HS-27A (cell line): ENCODE measurements at places on chromosomes 13 and 19.

DNA sequence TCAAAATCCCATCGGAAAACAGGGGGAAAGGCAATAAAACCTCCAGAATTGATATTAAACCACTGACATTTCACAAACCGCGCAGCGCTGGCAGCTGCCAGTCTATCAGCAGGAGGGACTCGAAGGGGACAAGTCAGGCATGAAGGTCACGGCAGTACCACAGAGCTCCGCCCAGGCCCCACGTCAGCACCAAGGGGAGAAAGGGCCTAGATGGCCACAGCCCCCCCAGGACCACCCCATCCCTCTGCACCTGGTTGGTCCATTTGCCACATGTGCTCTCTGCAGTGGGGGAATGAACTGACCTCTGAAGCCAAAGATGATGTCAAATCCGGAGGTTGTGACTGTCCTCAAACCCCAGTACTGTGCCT, 9.5 kb upstream of the VSTM2B start:
- no peak for DNase-seq

GRCh38 chr13:67827992-67828391, 597.9 kb upstream of the PCDH9 start:
- DNase-seq = peak; percentile 3

DNA sequence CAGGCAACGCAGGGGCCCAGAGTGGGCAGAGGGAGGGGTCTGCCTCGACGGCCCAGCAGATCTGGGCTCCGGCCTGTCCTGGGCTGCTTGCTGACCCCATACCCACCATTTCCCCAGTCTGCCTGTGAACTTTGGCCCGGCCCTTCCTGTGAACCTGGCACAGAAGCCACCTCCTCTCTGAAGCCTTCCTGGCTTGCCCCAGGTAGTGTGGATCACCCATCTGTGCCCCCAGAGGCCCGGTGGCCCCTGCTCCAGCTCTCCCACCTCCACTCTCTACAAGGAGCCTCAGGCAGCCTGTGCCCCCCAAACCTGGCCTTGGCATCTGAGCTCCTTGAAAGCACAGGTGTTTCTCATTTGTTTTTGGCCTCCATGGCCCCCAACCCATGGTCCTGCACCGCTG, 15.7 kb downstream of the PLEKHF1 start:
- DNase-seq = no peak

DNA sequence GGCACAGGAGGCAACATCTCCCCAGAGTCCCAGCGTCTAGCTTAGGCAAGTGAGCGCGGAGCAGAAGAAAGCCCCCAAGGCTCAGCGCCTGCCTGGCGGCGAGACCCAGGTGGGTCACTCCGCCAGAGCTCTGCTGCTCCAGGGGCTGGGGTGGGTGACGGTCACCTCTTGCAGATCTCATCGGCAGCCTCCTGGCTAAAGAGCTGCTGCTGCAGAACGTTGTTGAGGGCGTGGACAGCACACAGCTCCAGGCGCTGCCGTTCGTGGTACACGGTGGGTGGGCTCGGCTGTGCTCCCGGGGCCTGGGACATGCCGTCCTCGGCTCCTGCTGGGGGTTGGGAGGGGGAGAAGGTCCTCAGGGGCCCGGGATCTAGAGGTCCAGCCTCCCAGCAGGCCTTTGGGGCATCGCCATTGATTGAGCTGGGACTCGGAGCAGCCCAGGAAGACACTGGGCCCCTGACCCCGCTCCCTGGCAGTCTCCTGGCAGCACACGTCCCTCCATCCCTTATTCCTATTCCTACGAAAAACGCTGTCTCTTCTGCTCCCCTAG, 795 bp downstream of the JOSD2 start:
- DNase-seq = no peak

DNA sequence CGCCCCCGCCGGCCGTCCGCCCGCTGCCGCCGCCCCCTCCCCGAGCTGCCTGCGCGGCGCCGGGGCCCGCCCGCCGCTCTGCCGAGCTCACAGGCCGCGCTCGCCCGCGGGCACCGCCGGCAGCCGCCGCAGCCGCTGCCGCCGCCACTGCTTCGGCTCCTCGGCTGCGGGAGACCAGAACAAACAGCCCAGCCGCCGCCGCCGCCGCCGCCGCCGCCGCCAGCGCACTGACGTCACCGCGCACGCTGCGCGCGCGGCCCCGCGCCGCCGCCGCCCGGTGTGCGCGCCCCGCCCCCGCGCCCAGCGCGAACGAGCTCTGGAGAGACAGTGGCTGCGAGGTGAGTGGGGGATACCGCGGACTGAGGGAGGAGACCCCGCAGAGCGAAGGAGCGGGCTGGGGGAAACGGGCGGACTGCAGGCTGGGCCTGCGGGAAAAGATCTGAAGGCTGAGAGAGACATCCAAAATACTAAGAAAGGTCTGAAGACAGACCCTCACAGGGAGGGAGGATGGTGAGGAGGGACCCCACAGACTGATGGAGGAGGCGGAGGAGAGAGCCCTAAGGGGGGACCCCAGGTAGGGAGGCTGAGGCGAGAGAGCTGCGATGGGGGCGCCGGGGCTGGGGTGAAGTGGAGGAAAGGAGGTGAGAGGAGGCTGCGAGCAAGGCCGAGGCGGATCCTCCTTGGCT, at the start of gene BRD4:
BRD4 (minus strand) TSS at position 229 of the 686 bp plus-strand sequence. CDS start 59,440 bp downstream, outside the sequence.
- no peak for DNase-seq

DNA sequence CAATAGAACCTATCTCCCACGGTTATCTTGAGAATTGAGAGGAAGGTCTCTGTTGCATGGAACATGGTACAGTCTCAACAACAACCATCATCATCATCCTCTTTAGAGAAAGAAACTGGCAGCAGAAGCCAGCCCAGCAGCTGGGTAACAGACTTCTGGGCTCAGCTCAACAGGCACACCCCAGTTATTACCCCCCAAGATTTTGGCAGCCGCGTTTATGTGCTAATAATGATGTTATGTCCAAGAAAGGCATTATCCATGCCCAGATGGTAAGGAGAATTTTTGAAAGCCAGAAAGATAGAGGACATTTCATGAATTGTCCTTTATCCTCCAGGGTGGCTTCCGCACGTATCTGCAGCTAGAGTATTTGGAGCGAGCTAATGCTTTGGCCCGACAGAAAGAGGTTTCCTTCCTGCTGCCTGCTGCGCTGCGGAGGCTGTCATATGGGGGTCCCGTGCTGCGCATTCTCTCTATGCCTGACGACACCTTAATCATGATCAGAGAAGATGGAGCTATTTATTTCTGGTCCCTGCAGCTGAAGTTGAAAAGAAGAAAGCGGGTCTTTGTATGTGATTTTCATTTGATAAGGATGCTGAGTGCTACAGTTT, 89.9 kb downstream of the TEX26 start:
- no peak for DNase-seq

DNA sequence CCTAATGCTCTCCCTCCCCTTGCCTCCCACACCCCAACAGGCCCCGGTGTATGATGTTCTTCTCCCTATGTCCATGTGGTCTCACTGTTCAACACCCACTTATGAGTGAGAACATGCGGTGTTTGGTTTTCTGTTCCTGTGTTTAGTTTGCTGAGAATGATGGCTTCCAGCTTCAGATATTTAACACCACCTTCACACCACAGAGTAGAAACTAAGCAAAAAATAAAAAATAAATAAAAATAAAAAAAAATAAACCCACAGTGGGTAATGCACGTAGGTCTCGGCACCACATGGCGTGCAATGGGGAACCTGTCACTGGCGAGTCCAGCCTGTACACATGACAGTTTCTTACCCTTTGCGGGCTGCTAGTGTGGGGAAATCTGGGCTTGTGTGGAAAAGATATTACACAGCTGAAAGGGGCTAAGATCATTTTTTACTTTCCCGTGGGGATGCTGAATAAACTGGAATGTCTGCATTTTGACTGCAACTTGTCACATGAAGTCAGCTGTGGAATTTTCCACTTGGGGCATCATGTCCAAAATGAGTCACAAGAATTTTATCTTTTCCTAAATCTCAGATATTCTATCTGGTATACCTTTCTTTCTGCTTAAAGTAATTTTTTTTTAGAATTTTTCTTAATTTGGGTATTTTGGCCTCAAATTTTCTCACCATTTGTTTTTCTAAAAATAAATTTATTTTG, 170.5 kb downstream of the IRS2 start:
- no peak for DNase-seq

DNA sequence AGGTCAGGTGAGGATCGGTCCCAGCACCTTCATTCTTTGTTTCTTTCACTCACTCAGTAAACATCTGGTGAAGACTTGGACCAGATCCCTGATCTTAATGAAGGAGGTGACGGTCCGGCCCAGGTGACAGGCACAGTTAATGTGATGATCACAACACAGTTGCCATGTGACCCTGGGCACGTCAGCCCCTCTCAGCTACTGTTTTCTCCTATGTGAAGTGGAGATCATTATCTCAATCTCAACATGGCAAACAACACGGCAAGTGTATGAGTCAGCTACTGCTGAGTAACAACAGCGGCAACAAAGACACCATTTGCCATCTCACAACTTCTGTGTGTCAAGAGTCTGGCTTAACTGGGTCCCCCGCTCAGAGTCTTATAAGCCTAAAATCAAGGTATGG, 74.6 kb downstream of the GNG7 start:
- DNase-seq = no peak

GRCh38 chr13:50366488-50367174, 351.4 kb downstream of the KCNRG start:
- DNase-seq = no peak

- no peak for DNase-seq
Measured at GRCh38 chr13:32515246-32515645, 23.3 kb downstream of the N4BP2L2 start.

DNA sequence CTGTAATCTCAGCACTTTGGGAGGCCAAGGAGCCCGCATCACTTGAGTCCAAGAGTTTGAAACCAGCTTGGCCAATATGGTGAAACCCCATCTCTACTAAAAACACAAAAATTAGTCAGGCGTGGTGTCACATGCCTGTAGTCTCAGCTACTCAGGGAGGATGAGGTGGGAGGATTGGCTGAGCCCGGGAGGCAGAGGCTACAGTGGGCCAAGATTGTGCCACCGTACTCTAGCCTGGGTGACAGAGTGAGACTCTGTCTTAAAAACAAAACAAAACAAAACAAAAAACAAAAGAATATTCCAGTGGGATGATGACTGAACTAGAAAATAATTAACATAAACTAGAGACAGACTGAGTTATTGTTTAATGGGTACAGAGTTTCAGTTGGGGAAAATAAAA, 81.7 kb upstream of the ABCC4 start:
- no peak for DNase-seq

GRCh38 chr13:26503826-26504594, 53.5 kb upstream of the WASF3 start:
- DNase-seq = no peak

DNA sequence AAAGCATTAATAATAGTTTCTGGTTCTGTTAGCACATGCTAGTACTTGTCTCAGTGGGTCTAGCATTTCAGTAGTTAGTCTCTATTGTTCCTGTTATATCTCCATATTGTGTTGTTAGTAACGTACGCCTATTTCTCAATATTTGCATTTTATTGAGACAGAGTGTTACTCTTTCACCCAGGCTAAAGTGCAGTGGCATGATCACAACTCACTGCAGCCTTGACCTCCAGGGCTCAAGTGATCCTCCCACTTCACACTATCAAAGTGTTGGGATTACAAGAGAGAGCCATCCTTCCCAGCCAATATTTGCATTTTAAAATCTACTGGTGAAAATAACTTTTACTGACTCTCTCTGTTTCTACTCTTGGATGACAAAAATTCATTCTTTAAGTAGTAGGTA, 154.6 kb upstream of the PRR20A start:
- DNase-seq = no peak

- DNase-seq = no peak
Measured at GRCh38 chr13:20721454-20722357, 18.2 kb downstream of the IL17D start.

DNA sequence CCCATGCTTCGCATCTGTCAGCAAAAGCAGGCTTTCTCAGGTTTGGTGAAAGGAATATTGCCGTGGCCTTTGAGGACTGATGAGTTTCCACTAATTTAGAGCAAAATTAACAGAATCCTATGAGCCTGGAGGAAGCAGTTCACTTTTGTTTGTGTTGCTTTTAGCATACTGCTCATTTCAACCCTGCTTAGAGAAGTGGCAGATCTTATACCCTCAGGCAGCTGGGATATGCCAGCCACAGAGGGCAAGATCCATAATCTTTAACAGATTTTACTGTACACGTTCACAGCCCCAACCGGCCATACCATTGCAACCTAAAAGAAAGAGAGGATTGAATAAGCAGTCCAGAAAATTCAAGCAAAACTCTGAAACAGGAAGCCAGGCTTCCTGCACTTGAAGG, 60.5 kb downstream of the COL4A2 start:
- DNase-seq = no peak

- no peak for DNase-seq
Measured at GRCh38 chr13:51637852-51638215, 53.6 kb downstream of the WDFY2 start.

DNA sequence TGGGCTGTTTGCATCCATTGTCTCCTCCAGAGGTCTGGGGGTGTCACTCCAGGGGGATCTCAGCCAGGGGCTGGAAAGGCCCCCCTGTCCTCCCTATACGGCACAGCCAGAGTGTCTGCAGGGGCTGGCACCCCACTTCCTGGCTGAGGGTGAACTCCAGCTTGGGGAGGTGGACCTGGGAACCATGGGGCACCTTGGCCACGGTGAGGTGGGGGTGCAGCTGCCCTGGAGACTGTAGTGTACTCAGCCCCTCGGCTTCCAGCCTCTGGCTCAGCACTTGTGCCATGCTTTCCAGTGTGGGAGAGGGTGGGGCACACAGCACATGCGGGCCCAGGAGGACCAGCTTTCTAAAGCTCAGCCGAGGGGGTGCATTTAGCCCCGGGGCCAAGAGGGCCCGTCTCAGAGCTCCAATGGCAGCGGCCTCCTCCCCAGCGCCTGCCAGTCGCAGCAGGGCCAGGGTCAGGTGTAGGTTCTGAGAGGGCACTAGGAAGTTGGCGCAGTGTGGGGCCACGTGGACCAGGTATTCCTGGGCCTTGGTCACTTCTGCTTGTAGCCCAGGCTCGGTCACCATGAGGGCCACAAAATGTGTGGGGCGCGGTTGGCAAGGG, 1.4 kb downstream of the LENG9 start:
- no peak for DNase-seq

GRCh38 chr19:51366389-51367254, 434 bp upstream of the ETFB start:
- peak; percentile 88 for DNase-seq

DNA sequence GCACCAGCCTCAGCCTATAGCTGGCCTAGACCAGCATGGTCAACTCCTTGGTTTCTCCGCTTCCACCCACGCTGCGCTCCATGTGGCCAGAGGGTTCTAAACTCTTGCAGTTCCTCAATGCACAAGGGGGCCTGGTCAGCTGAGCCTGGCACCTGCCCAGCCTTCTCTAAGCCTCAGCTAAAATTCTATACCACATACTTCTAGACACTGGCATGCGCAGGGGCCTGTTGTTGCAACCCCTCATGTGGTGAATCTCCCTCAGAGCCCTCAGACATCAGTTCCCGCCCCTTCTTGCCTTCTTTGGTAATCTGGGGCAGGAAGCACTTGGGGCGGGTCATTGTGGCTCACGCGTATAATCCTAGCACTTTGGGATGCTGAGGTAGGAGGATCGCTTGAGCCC, 19.7 kb upstream of the LDLR start:
- DNase-seq = no peak

DNA sequence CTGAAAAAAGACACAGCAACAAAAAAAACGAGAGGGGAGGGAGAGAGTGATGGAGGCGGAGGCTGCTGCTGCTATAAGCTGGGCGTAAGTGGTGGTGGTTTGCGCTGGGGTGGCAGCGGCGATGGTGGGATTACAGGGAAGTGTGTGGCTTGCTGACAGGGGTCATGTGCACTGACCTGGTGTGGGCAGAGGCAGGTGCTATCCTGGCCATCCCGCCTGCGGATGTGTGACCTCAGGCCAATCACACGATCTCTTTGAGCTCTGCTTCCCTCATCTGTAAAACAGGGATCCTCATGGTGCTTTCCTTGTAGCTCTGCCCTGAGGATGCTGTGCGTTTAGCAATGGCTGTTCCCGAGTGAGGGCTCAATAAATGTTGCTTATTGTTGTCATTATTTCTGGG, 3.3 kb upstream of the ZNF580 start:
- no peak for DNase-seq

- DNase-seq = no peak
Measured at GRCh38 chr19:32173836-32174235, 171.6 kb upstream of the ZNF507 start.
